OCI-LY7 (cell line): ENCODE measurements at places on chromosomes 2 and 18. TPM values are rescaled to one million over a fixed set of nuclear protein-coding genes. Genes with fewer than 3 reads are reported as not detected.

Gene UGT1A4
- total RNA-seq, result not detected in 2 replicates

Gene DSC3
- not detected in 2 replicates for total RNA-seq

Gene CNGA3
- total RNA-seq, result not detected in 2 replicates

Gene PRKRA
- total RNA-seq, result 74.1 and 76.4 TPM in 2 replicates

Gene C2orf76
- total RNA-seq, result 17.7 and 22.5 TPM in 2 replicates

Gene RAMP1
- 0.42 TPM in 1 of 2 replicates, not detected in the other for total RNA-seq

Gene MOGAT1
- not detected in 2 replicates for total RNA-seq

Gene MRO
- total RNA-seq, result 0.46 TPM in 2 replicates

Gene ING5
- 65.4 and 69.1 TPM in 2 replicates for total RNA-seq

Gene RGPD8
- 0.22 TPM in 1 of 2 replicates, not detected in the other for total RNA-seq

Gene LYG1
- total RNA-seq, result 1.8 and 2.2 TPM in 2 replicates

Gene PAIP2B
- 6.9 and 8.2 TPM in 2 replicates for total RNA-seq

Gene RDH14
- 20.6 and 24.0 TPM in 2 replicates for total RNA-seq

Gene RGPD5
- 2.1 and 4.6 TPM in 2 replicates for total RNA-seq

Gene GAD1
- not detected in 2 replicates for total RNA-seq

Gene WDCP
- total RNA-seq, result 21.0 and 22.8 TPM in 2 replicates

Gene TCF23
- total RNA-seq, result 0.25 TPM in 1 of 2 replicates, not detected in the other
